ENCODE measurements at places on chromosomes 3 and 15.

DNA sequence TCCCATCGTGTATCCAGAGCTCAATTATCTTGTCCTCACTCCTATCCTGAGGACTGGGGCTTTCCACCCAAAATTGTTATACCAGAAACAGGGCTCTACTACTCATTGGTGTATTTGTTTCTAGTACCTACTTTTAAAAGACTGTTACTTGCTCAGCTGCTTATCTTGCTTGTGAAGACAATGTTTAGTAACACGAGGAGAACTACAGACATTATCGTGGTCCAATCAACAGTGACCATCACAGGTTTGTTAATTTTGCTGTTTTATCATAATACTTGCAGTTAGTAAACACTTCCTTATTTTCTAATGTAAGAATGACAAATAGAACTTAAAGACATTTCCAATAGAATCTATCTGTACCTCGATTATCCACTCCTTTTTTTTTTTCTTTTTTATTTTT is 13.5 kb downstream of the LRCH3 start:
- DNase-seq, result no peak

- DNase-seq, result no peak
Measured at GRCh38 chr3:135050536-135050935, 255.5 kb downstream of the EPHB1 start.

GRCh38 chr3:22632536-22632935 is 570.6 kb upstream of the UBE2E2 start:
- DNase-seq, result no peak

DNA sequence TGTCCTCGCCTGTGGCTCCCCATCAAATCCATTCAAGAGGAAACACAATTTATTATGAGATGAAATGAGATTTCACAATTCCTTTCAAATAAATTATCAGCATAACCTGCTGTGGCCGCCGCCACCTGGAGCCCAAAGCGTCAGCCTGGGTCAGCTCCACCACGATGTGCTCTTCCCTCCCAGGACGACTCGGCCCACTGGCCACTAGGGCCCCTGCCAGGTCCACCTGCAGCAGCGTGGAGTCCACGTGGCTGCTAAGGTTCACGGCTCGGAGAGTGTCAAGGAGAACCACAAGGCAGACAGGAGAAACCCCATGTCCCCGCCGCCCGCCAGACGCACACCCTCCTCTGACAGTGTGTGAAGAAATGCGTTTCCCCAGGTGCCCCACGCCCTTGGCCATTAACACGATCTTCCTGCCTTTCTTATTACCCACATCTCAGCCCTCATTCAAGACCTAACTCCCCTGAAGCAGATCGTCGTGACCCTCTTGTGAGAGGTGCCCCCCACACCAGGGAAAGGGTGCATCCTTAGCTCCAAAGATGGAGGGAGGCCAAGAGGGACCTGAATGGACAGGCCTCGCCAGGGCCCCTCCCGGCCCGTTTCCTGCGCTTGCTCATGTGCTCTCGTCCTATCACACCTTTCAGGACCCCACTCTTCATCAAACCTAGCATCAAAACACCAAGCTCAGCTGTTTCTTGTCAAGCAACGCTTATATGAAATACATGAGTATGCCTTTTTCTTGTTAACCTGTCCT is 80.6 kb downstream of the OCA2 start:
- DNase-seq, result no peak

DNA sequence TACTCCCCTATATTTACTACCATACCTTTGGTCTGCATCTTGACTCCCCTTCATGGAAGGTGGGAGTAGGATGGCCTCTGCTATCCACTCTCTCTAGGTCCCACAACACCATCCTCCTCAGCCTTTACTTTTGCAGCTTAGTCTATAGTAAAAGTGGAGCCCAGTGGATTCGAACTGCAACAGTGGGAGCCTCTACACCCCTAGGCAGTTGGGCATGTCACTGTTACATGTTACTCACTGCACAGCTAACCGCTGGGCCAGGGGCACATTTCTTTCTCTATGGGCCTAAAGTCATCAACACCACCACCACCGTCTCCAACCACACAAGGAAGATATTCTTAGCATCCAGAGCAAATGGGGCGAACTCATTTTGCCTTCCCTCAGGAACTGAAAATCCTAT is 62.9 kb downstream of the KLF13 start:
- no peak for DNase-seq

DNA sequence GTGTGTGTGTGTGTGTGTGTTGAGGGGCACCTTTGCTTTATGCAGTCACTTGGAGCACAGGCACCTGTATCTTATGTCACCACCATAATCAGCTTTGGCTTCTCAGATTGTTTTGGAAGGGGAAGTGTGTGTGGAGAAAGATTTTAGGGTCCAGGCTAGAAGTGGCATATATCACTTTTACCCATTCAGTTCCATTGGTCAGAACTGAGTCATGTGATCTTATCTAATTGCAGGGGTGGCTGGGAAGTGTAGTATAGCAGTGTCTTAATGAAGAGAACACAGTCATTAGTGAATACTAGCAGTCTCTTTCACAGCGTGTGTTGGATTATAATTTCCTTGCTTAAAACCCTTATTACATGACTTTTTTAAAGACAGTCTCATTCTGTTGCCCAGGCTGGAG is 20.6 kb downstream of the NCK1 start:
- DNase-seq, result no peak

GRCh38 chr3:171339598-171339997 is 120.6 kb downstream of the TNIK start:
- DNase-seq, result no peak

DNA sequence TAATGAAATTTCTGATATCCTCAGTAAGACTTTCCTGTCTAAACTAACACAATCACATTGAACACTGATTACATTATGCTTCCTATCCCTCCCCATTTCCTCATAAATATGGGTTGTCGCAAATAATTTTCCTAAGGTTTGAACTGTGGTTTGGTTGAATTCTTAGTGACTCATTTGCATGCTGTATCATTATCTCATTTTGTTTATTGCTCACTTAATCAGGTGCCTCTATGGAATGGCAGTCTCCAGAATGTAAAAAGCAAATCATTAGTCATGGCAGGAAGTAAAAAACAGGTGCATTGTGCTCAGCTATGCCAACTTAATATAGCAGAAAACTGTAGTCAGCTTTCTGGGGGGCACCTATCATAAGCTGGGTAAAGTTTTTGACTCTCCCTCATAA is 216.0 kb upstream of the ZBTB20 start:
- DNase-seq, result peak; percentile 15

DNA sequence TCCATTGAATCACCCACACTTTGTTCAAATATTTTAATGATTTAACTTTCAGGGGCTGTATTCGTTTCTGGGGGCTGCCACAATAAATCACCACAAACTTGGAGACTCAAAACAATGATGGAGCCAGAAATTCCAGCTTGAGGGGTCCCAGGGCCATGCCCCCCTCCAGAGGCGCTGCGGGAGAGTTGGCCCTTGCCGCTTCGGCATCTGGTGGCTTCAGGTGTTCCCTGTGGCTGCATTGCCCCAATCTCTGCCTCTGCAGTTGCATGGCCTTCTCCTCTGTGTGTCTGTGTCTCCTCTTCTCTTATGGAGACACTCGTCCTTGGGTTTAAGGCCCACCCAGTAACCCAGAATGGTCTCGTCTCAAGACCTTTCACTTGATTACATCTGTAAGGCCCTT is 144.7 kb downstream of the CHSY1 start:
- no peak for DNase-seq

- no peak for DNase-seq
Measured at GRCh38 chr3:43117257-43117656, 11.4 kb upstream of the POMGNT2 start.

DNA sequence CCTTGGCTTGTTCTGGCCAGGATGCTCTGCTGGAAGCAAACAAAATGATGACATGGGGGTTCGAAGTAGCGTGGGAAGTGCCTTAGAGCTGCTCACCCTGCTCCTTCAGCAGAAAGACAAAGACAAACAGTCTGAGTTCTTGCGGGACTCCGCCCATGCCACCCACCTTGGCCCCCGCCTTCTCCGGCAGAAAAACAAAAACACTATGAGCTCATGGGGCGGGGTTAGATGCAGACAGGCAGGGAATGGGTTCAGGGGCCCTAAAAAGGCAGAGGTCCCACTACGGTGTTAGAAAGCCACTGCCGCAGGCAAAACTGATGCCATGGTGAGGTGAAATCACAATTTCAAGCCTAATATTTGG is 9.7 kb upstream of the NCKIPSD start:
- DNase-seq, result no peak

DNA sequence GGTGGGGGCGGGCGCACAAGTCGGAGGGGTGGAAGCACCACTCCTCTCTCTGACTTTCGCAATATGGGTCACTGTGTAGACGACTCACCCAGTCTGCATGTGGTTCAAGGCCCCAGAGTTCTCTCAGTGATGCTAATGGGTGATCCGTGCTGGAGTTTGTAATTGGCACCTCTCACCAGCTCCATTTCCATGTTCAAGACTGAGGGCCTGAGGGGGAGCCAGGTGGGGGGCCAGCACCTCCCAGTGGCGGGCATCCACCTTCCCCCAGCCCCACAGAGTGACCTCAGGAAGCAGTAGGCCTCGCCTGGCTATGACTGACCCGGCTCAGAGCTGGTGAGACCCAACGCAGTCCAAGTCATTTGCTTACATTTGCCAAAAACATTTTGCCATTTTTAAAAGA is 230.0 kb upstream of the ST8SIA2 start:
- no peak for DNase-seq

- peak; percentile 62 for DNase-seq
Measured at GRCh38 chr3:18988614-18989229, 159.6 kb upstream of the KCNH8 start.

- DNase-seq, result no peak
Measured at GRCh38 chr3:33299395-33300081, 22.3 kb downstream of the FBXL2 start.

DNA sequence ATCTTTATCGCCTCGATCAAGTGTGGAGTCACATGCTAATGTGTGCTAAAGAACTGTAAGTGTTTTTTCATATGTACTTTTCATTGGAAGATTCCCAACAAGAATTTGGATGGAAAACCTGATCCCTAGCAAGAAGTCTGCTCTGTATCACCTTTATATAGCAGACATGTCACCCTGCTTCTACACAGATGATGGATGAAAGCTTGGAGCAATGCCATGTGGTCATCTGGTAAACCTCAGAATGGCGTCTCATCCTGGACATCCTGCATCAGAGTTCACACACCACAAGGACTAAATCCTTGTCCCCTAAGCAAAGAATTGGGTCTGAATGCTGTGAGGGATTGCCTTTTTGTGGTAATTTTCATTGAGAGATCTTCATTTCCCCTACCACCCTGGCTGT is 42.1 kb upstream of the CTDSPL start:
- DNase-seq, result no peak

GRCh38 chr15:62769604-62770003 is 272.9 kb upstream of the TPM1 start:
- no peak for DNase-seq

- no peak for DNase-seq
Measured at GRCh38 chr15:65171428-65171827, 13.7 kb downstream of the CLPX start.
